Renal pelvis (tissue), 12 donors: ENCODE measurements at places on chromosomes 7 and 10. TPM values are rescaled to one million over a fixed set of nuclear protein-coding genes. Genes with fewer than 3 reads are reported as not detected.

CUL1 gene
- 53.4 TPM for polyA plus RNA-seq

- no peak for DNase-seq
Observed at GRCh38 chr10:70914316-70914864, 26.0 kb upstream of the PCBD1 start.

DNA sequence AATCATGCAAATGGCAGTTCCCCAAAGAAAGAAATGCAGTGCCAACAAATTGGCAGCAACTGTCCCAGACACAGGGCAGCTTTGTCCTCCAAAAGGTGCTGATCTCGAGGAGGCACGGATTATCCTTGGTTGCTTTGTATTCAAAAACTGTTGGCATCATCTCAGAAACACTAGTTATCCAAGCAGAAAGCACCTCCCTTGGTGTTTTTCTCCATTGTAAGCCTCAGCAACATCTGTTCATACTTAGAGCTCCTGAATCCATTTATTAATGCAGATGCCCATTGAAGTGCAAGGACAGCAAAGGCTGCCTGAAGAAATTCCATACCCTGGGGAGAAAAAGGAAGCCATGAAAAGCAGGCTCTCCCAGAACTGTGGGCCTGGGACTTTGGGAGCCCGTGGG is 1.1 kb upstream of the NPS start:
- DNase-seq, result no peak

GRCh38 chr7:128833946-128834325 is 3.7 kb downstream of the FLNC start:
- no peak for DNase-seq

GRCh38 chr7:155003092-155003375 is at the start of gene PAXIP1:
TSS of gene PAXIP1 (minus strand) at chr7:155003124. CDS start at chr7:155002929, 195 bp downstream.
- peak; percentile 62 for DNase-seq

- peak; percentile 4 for DNase-seq
Observed at GRCh38 chr7:113698556-113699220, 220.1 kb downstream of the PPP1R3A start.
